Thymus (tissue), 14 donors: ENCODE measurements at places on chromosomes 6 and 20. TPM values are rescaled to one million over a fixed set of nuclear protein-coding genes. Genes with fewer than 3 reads are reported as not detected.

SYTL3 gene
- total RNA-seq: 22.6 TPM

CALHM6 gene
- 43.4 TPM for total RNA-seq

TPBG gene
- 5.3 TPM for total RNA-seq

MROH8 gene
- total RNA-seq: 2.8 TPM

GPSM3 gene
- total RNA-seq: 130 TPM

MYB gene
- total RNA-seq: 84.7 TPM

RAET1L gene
- 0.28 TPM for total RNA-seq

TAF4 gene
- total RNA-seq: 3.4 TPM

SLC16A10 gene
- 20.0 TPM for total RNA-seq

CFB gene
- 17.0 TPM for total RNA-seq

TREM2 gene
- 1.7 TPM for total RNA-seq

SDHAF4 gene
- 16.3 TPM for total RNA-seq

TMC2 gene
- not detected for total RNA-seq

ALDH8A1 gene
- total RNA-seq: 0.42 TPM

OTOR gene
- total RNA-seq: 0.19 TPM

RSPO3 gene
- total RNA-seq: 1.3 TPM

TSHZ2 gene
- 2.4 TPM for total RNA-seq

LINC00237 gene
- total RNA-seq: not detected

SNAP25 gene
- 0.42 TPM for total RNA-seq

GNMT gene
- total RNA-seq: 3.0 TPM
